Stimulated activated naive CD8-positive, alpha-beta T cell treated with anti-CD3 and anti-CD28 coated beads, Interleukin-15, Interleukin-2, amounts not matched to agents 100 U/mL and 50 U/mL, for 24 hours (primary cell): ENCODE measurements at places on chromosomes 11 and 22.

- DNase-seq = no peak
Measured at GRCh38 chr22:44086271-44087088, 62.4 kb downstream of the PARVB start.

- DNase-seq = no peak
Measured at GRCh38 chr11:32101791-32102190, 10.9 kb downstream of the RCN1 start.

- no peak for DNase-seq
Measured at GRCh38 chr22:36455571-36456463, 25.6 kb downstream of the TXN2 start.

- peak; percentile 63 for DNase-seq
Measured at GRCh38 chr22:36339171-36340065, 48.3 kb downstream of the MYH9 start.

- DNase-seq = no peak
Measured at GRCh38 chr11:60370811-60371298, 7.5 kb upstream of the MS4A7 start.

- DNase-seq = no peak
Measured at GRCh38 chr11:35717520-35717919, 54.9 kb downstream of the TRIM44 start.

DNA sequence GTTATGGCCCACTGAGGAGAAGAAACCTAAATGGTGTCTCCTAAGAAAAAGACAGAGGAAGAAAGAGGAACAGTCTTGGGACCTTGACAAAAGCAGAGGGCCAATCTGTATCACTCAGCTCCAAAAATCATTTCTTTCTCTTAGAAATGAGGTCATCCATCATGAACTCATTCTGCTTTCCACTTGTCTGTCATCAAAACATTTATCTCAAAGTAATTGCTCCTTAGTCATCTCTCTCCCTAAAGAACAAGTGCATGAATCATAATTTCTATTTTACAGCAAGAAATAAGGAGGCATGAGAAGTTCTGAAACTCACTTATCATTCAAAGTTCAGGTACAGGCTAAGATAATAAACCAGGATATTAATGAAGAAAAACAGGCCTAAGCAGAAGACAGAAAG, 375.6 kb downstream of the KCNA4 start:
- no peak for DNase-seq

DNA sequence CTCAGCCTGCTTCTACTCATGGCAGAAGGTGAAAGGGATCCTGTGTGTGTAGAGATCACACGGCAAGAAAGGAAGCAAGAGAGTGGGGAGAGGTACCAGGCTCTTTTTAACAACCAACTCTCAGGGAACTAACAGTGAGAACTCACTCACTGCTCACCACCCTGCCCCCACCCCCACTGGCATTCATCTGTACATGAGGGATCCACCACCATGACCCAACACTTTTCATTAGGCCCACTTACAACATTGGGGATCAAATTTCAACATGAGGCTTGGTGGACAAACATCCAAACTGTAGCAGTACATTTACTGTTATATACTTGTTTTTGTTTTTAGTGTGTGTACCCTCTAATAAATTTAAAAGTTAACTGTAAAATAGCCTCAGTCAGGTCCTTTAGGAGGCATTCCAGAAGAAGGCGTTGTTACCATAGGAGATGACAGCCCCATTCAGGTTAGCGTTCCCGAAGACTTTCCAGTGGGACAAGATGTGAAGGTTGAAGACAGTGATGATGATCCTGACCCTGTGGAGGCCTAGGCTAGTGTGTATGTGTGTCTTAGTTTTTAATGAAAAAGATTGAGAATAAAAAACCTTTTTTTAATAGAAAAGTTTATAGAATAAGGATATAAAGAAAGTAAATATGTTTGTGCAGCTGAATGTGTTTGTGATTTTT, 11.3 kb downstream of the CUL5 start:
- DNase-seq = no peak

- DNase-seq = peak; percentile 11
Measured at GRCh38 chr11:71543866-71544265, 4.4 kb upstream of the KRTAP5-9 start.

DNA sequence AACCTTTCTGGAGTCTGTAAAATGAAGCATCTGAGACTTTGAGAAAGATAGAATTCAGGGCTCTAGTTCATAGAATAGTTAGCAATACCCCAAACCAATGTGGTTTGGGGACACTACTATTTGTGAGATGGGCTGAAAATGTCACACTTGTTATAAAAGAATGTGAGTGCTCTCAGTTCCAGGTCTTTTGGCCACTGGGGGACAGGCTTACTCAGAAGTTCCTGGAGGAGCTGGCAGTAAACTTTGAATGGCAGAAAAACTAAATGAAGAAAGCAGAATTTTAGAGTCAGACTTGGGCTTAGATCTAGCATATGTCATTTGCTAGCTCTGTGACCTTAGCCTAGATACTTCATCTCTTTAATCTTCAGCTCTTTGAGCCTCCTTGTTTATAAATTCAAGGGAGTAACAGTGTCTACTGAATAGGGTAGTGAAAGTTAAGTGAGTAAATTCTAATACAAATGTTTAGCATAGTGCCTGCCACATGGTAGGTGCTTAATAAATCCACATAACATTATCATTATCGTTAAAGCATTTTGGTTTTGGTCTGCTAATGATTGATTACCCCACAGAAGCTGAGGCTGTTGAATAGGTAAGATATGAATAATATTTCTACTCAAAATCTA, 3.7 kb downstream of the LYVE1 start:
- DNase-seq = no peak

- no peak for DNase-seq
Measured at GRCh38 chr11:117618982-117619355, 178.0 kb downstream of the DSCAML1 start.

GRCh38 chr22:43852573-43853327, 9.6 kb downstream of the SULT4A1 start:
- no peak for DNase-seq

DNA sequence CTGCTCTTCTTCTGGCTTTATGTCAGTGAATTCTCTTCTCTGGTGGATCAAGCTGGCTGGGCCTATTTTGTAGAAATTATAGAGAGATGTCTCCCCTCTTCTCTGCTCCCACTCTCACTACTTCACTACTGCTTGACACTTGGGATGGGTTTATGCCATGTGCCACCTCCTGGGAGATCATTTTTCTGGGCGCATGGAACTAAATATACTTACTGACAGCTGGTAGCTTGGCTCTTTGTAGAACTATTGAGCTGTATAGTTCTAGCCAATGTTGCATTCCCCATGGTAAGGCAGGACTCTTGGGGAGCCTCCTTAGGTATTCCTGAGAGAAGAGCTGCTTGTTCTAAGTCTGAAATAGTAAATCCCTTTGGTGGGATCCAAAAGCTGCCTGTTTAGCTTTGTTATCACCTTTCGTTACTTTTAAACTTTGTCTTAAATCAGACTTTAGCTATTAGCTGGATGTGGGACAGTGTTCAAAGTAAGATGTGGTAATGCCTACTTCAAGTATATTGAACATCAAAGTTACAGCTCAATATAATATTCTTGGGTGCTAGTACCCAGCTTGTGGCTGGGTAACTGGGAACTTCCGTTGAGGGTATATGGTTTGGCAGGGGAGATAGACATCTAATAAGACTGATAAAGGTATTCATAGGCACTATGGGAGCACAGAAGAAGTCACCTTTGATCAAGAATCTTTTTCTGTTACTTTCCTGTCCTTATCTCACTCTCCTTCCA, 87.5 kb upstream of the RRM1 start:
- DNase-seq = no peak

DNA sequence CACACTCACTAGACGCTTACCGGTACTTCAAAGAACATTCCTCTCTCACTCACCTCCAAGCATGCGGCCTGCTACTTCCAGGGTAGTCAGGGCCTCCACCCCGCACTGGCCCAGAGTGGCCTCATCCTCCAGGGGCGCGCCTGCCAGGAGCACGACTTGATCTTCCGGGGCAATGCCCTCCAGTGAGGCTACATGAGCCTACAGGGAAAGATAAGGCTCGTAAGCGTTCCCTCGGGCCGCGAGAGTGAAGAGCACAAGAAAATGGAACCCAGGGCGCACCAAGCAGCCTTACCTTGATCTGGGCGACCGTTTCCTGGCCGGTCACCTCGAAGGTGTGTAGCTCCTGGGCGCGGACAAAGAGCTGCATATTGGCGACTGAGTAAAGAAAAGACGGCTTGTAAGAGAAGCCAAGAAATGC, 478 bp downstream of the FAU start:
- DNase-seq = peak; percentile 41

DNA sequence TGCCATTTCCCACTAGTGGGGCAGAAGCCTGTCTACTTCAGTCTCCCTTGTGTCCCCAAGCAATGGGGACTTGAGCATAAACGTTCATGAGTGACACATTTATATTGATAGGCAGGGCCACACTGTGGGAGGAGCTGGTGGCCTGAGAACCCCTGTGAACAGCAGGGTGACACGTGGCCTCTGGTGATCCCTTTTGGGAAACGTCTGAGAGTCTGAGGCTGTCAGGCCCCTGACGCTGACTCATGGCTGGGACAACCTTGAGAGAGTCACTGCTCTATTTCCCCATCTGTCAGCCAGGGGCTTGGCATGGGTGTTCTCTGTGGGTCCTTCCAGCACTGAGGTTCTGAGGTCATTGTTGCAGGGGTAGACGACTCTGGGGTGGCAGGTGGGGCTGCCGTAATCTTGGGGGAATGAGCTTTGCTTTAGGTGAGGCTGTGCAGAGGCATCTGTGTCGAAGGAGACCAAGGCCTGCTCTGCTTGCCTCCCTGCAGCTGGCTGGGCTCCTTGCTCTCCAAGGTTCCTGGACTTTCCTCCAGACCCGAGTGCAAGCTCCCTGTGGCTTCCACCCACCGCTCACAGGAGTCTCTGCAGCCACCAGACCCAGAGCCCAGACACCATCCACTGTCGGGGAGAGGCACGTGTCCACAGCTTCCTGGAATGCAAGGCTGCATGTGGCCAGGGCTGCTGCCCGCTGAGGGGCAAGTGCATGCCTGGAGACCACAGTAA, 54.7 kb downstream of the SMIM38 start:
- DNase-seq = peak; percentile 31

- DNase-seq = no peak
Measured at GRCh38 chr22:42217019-42217751, 53.3 kb downstream of the TCF20 start.

GRCh38 chr22:42247596-42247995, 22.9 kb downstream of the TCF20 start:
- DNase-seq = no peak

DNA sequence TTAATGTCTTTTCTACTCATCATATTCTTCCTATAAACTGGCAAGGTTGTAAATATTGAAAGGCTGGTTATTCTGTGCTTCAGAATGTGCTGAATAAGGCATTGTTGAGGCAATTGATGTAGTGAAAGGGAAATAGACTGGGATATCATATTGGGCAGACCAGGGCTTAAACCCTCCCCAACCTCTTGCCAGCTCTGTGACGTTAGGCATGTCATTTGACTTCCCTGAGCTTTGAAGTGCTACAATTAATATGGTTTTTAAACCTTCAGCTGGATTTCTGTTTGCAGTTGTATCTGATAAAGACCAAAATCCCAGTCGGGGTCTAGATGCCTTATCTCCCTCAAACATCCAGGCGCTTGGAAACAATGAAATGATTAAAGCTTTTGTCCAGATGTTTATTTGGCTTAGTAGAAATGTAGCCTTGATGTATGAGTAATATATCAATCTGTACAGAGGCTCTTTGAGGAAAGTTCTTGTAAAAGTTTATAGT, 208.1 kb downstream of the DBX1 start:
- DNase-seq = no peak

- DNase-seq = peak; percentile 65
Measured at GRCh38 chr11:128472128-128473089, 114.9 kb downstream of the ETS1 start.

- DNase-seq = peak; percentile 58
Measured at GRCh38 chr11:83157594-83158356, 844 bp downstream of the PCF11 start.

DNA sequence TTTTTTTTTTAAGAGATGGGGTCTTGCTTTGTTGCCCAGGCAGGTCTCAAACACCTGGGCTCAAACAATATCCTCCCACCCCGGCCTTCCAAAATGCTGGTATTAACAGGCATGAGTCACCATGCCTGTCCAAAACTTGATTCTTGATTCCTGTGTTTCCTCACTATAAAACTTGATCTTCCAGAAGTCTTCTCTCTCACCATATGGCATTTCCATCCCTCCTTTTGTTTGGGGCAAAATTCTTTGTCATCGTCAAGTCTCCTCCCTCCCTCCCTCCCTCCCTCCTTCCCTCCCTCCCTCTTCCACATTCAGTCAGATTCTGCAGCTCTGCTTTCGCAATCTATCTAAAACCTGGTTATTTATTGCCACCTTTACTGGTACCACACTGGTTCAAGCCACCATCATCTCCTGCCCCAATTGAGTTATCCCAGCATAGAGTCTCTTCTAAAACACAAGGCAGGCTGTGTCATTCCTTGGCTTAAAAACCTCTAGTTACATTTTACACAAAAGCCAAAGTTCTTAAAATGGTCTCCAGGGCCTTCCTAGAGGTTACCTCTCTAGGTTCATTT, 65.0 kb upstream of the HORMAD2 start:
- DNase-seq = no peak

GRCh38 chr11:93817426-93818348, 32.7 kb downstream of the VSTM5 start:
- DNase-seq = no peak

- DNase-seq = peak; percentile 53
Measured at GRCh38 chr11:131748151-131749050, 378.0 kb downstream of the NTM start.

- DNase-seq = peak; percentile 85
Measured at GRCh38 chr22:42437488-42438292, 5.5 kb upstream of the NFAM1 start.

- DNase-seq = no peak
Measured at GRCh38 chr11:109970516-109971183, 122.5 kb upstream of the ZC3H12C start.

DNA sequence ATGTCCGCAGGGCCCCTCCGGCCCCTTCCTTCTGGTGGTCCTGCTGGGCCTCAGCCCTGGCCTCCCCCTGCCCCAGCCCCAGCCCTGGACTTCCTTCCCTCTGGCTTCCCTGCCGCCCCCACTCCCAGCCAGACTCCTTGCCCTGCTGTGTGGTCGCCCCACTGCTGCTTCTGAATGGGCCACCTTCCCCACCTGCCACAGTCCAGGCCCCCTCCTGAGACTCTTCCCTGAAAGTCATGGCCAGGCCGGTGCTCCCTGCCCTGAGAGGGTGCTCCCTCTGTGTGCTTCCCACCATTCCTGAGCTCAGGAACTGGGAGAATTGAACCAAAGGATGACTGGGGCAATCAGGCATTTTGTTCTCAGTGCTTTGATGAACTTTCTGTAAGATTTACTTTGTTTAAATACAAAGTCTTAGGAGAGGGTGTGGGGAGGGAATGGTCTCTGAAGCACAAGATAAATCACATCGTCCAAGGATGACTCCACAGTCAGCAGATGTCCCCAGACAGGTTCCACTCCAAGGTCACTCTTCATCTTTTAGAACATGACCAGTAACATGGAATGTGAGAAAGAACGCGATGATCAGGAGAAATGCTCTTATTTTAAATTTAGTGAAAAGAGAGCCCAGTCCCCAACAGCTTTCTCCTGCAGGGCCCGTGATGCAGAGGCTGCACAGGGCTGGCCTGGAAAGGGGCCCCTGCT, 774 bp downstream of the APOBEC3D start:
- no peak for DNase-seq
